Myocyte (in vitro differentiated cells): ENCODE measurements at places on chromosomes 1 and 21. TPM values are rescaled to one million over a fixed set of nuclear protein-coding genes. Genes with fewer than 3 reads are reported as not detected.

Gene MATN1
- total RNA-seq, result 0.05 TPM in 1 of 2 replicates, not detected in the other

Gene PLD5
- 0.26 and 0.29 TPM in 2 replicates for total RNA-seq

Gene TRIM33
- total RNA-seq, result 19.1 and 29.4 TPM in 2 replicates

Gene ECM1
- total RNA-seq, result 33.6 and 35.0 TPM in 2 replicates
